ENCODE measurements at places on chromosomes 12 and 14.

DNA sequence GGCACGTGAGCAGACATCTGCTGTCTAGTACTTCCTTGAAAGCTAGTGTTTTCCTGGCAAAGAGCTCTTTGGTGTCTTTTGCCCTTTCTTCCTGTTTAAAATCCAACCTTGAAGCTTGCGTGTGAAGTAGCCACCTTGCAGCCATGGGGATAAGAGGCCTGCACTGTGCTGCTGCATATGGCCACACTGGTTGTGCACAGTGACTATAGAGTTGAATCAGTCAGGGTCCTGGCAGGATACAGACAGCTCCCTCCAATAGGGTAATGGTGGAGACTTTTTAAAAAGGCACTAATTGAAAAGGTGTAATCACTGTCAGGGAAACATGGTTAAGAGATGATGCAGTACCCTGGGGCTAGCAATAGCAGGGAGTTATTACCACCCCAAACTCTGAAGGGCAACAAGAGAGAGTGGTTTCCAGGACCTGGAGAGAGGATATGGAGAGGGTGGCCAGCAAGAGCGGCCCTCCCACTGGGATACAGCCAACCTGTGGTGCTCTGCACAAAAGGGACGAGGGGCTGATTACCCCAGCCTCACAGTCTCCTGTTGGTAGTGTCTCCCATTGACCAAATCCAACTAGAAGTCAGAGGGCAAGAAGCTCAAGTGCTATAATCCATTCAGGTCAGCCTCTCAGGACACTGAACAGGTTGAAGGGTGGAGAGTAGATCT, 4.8 kb upstream of the GLT8D2 start:
- DNase-seq: no peak

GRCh38 chr14:39383026-39383660, 49.1 kb downstream of the FBXO33 start:
- no peak for DNase-seq

GRCh38 chr14:98858158-98858557, 413.8 kb downstream of the BCL11B start:
- no peak for DNase-seq

GRCh38 chr14:105128059-105128458, 40.5 kb downstream of the JAG2 start:
- no peak for DNase-seq

DNA sequence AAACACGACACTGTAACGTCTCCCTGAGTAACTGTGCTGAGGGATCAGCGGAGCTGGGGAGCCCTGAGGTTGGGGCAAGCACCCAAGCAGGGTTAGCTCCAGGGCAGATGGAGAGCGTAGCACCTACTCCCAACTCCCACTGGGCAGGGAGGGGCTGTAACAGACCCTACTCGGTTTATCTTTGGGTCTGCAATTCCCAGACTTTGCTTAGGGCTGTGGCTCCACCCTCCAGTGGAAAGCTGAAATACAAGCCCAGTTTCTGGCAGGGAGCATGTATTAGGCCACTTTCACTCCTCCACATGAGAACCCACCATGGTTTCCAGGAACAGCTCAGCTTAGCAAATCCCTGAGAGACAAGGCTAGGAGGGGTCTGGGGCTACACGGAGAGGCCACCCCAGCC, 17.3 kb upstream of the TC2N start:
- no peak for DNase-seq

- no peak for DNase-seq
Measured at GRCh38 chr14:21476523-21476924, 235 bp downstream of the RAB2B start.

DNA sequence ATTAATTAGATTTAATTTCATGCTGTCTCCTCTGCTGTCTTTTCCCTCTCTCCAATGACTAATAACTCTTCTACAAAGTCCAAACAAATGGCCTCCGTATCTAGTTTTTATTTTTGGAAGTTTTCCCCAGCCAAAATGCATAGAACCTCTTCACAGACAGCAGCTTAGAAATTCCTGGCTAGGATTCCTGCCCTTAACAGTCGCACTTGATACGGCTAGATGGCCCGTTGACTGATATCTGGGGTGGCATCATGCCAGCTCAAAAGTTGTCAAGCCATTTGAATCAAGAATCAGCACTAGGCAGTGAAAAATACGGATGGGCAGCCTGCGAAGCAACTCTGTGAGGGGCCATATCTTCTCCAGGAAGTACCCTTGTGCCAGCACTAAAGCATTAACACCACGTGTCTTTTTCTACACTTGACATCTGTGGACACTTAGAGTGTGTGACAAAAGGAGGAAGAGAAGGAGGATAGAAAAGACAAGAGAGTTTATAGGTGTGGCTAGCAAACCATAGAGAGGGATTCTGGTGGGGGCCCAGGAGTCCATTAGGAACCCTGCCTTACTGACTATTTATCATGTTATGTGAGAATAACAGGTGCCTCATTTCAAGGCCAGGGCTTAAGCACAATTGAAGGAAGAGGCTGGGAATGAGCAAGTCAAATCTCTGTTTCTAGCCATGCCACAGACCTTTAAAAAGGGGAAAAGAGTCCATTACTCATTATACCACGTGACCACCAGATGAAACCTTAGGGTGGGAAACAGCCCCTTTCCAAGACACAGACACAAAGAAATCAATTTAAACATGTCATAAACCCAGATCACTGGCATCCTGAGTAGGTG, 39.2 kb upstream of the KRR1 start:
- no peak for DNase-seq

DNA sequence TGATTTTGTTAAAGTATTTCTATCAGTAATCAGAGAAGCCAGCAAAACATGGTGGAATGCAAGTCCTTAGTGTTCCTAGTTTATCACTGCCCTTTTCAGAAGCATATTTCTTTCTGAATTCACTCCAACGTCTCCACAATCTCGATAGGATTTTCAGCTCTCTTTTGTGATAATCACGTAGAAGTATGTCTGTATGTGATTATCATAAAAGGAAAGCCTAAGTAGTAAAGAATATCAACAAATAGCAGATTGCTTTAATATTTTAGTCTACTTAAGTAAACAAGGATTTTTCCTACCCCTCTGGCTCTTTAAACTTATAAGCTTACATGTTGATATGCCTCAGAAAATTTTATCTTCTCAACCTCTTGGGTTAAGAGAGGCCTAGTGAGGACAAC, 147.4 kb upstream of the NUDT4 start:
- no peak for DNase-seq
